ENCODE measurements at places on chromosomes 6 and 20.

- DNase-seq, result no peak
Measured at GRCh38 chr20:1938464-1939269, 43.5 kb downstream of the SIRPA start.

DNA sequence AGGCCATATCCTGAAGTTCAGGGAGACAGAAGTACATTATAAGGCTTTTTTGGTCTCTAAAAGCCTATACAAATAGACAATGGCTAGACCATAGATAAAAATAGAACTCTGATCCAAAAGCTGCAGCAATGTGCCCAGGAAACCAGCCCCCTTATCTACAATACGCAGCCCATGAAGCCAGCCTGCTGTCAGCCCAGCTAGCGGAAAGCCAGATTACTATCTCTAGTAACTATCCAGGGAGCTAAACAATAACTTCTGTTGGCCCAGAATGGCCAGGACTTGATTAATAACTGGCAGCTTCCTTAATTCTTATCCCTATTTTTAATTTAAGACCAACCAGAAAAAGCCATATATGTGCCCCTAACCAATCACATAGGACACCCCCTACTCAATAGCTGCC, 160.4 kb upstream of the SMLR1 start:
- DNase-seq, result no peak

GRCh38 chr6:84847390-84848160, 83.2 kb upstream of the TBX18 start:
- no peak for DNase-seq

DNA sequence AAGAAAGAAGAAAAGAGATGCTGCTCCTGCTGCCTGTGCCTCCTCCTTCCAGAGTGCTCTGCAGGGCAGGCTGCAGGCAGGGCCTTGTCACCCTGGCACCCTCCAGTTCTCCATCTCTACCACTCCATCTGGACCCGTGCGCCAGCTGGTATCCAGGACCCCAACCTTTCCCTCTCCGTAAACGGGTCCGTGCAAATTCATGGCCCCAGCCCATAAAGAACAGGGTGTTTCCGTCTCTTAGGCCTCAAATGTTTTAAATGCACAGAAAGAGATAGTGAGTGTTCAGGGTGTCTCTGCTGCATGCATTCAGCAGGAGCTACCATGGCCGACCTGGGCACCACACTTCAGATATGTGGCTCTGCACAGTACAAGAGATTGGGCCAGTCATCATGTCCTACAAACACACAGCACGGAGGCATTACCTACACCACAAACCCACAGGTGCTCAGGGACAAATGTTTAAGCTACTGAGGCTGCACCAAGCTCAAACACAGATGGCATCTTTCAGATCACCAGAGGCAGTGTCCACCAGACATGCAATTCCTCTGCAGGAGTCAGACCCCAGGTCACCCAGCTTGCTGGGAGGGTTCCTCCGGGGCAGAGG, 258.1 kb downstream of the DLL1 start:
- DNase-seq, result no peak

GRCh38 chr20:8855315-8855714, 213.6 kb upstream of the PLCB4 start:
- DNase-seq, result no peak

DNA sequence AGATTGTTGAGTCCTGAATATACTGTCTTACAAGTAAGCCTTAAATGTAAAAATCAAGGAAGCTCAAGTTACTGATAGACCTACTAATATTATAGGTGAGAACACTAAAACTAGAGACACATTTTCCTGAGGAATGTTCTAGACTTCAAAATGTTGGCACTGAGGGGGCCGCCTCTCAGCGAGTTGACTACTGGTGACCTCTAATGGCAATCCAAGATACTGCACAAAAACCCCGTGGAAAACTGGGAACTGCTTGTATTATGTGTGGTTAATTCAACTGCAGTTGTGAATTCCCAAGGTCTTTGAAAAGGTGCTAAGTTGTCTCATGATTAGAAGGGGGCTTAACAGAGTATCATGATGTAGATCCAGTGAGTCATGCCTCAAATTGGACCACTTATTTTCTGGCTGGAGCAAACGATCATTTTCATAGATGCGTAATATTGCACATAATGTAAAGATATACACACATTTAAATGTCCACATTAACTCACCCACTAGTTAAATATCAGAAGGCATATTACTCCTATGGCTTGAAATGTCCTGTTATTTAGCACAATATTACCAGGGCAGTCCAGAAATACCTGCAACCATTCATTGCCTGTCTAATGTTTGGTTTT, 336.2 kb downstream of the FOXA2 start:
- peak; percentile 30 for DNase-seq

DNA sequence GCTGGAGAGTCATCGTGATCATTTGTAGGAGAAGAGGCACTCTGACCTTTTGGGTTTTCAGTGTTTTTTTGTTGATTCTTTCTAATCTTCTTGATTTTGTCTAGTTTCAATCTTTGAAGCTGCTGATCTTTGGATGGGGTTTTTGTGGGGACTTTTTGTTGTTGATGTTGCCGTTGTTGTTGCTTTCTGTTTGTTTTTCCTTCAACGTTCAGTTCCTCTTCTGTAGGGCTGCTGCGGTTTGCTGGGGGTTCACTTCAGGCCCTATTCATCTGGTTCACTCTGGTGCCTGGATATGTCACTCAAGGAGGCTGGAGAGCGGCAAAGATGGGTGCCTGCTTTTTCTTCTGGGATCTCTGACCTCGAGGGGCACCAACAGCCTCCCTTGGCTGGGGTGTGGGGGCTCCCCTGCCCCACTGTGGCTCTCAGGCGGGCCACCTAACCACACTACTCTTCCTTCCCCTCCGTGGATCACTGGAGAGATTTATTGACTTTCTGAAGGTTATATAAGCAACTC, 21.5 kb upstream of the TMEM244 start:
- no peak for DNase-seq

- no peak for DNase-seq
Measured at GRCh38 chr6:37858363-37858762, 38.8 kb downstream of the ZFAND3 start.

DNA sequence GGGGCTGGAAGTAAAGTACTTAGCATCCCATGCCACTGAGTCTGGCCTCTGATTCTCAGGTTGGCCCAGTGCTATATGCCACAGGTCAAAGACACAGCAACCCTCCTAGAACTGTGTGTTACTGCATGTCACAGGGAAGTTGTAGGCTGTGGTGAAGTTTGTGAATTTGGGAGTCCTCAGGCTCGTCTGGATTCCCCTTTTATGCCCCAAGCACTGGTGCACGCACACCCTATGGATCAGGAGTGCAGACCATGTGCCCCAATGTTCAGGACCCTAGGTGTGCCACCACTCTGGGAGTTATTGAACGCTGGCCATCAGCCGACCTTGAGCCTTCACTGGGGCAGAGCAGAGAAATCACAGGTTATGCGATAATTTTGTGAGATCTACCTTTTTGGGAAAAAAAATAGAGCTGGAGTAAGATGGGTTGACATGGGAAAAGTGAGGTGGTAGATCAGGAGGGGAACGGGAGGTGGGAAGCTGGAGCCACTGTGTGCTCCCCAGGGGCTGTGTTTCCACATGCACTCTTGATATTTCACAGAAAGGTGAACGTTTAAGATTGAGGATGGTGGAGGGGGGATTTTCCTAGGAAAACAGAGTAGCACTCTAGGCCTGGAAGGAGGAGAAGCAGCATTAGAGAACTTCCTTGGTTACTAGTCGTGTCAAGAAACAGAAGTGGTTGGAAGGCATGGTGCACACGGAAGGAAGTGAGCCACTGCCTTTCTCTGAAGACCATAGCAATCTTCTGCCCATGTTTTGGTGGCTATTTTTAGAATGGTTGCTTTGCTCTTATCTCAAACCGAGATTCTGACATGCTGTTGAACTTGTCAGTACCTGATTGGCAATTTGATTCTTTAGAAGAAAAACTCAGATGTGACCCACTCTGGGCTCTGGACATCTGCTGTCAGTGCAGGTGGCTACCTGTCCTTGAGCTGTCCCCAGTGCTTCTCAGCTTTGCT, 44.1 kb downstream of the DUSP22 start:
- DNase-seq, result no peak

GRCh38 chr6:162124710-162125435, 602.7 kb downstream of the PRKN start:
- no peak for DNase-seq

- DNase-seq, result no peak
Measured at GRCh38 chr6:119661628-119662027, 312.1 kb upstream of the MAN1A1 start.

GRCh38 chr20:23242104-23242503, 108.5 kb upstream of the NXT1 start:
- no peak for DNase-seq

DNA sequence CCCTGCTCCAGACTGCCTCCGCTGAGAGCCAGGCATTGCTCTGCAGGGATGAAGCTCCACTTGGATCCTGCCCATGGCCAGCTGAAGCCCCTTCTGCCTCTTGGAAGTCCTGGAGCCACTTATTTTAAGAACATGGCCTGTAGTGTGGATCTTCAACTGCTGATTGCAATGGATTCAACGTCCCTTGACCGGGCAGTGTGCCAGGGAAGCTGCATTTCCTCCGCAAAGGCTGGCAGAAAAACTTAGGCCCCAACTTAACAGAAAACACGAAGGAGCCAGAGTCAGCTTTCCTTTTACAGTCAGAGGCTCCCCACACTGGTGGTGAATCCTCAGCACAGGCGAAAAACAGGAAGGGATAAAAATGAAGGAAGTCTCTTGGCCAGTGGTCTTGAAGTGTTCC, 26.3 kb upstream of the FOXQ1 start:
- no peak for DNase-seq

DNA sequence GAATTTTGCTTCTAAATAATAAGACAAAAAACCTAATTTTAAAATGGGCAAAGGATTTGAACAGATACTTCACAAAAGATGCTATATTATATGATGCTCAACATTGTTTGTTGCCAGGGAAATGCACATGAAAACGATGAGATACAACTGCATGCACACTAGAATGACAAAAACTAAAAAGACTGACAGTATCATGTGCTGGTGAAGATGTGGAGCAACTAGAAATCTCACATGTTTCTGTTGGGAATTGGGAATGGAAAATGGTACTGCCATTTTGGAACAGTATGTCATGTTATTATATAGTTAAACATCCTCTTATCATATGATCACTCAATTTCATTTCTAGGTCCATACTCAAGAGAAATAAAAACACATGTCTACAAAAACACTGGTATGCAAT, 13.4 kb upstream of the SNX9 start:
- DNase-seq, result no peak

- peak; percentile 13 for DNase-seq
Measured at GRCh38 chr6:126076992-126077664, 90.8 kb downstream of the TRMT11 start.

GRCh38 chr20:4415281-4415680, 306.4 kb upstream of the PRND start:
- DNase-seq, result no peak

DNA sequence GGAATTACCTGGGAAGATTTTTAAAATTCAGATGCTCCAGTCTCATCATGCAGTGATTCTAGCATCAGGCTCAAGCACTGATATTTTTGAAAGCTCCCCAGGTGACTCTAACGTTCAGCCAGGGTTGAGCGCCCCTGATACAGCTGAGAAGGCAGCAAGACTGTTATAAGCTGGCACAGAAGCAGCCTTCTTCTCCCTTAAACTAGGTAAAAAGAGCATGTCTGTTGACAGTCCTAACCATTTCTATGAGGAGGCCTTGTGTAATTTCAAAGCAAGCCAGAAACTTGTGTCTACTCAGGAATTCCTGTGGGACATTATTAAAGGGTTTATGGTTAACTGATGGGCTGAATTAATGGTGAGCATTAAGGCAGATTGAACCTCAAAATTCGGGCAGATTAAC, 141.9 kb downstream of the PDE7B start:
- DNase-seq, result no peak

DNA sequence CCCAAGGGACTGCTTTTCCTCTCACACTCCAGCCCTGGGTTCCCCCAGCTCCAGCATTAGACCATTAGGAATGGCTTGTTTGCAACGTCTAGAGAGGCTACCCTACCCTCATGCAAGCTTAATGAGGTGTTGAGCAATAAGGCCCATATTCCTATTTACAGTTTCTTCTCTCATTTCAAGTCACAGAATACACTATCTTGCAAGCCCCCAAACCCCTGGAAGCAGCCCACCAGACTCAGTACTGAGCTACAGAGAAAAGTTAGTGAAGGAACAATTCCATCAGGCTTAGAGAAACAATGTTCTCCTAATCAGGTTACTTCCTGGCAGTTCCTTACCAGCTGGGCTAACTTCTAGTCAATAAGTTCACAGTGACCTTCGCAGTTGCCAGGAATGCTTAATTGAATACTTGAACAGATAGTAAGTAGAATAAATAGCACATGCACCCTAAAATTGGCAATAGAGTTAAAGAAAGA, 606.5 kb upstream of the NOX3 start:
- no peak for DNase-seq

DNA sequence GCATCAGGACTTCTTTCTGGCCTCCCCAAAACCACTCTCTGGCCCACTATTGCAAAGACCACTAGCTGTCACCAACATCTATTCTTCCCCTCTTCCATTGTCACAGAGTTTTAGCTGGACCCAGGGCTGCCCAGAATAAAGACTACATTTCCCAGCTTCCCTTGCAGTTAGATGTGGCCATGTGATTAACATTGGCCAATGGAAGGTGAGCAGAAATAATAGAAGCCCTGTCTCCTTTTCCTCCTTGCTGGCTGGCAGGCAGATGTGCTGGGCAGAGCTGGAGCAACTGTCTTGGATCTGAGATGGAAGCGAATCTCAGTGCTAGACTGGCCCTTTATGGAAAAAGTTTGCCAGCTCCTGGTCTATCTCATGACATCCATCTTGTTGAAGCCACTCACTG, 97.0 kb downstream of the KCNB1 start:
- DNase-seq, result no peak
